ENCODE measurements at places on chromosomes 2 and 18. TPM values are rescaled to one million over a fixed set of nuclear protein-coding genes. Genes with fewer than 3 reads are reported as not detected.

DNA sequence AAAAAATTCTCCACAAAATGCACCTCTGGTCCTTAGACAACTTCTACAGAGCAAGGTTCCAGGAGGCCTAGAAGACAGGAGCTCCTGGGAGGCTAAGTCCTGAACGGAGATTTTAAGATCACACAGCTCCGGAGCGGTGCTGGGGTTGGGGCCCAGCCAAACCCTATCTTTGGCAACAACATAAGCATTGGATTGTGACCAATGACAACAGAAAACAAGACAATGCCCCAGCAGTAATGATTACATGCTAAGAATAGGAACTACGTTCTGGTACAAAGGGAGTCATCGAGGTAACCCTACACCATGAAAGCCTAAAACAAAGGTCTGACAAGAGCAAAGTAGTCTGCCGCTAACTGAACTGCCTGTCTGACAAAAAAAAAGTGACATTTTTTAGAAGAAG is 171.2 kb downstream of the CMPK2 start:
- DNase-seq = no peak

The DHRS9 gene
- 0.82 TPM for total RNA-seq

DNA sequence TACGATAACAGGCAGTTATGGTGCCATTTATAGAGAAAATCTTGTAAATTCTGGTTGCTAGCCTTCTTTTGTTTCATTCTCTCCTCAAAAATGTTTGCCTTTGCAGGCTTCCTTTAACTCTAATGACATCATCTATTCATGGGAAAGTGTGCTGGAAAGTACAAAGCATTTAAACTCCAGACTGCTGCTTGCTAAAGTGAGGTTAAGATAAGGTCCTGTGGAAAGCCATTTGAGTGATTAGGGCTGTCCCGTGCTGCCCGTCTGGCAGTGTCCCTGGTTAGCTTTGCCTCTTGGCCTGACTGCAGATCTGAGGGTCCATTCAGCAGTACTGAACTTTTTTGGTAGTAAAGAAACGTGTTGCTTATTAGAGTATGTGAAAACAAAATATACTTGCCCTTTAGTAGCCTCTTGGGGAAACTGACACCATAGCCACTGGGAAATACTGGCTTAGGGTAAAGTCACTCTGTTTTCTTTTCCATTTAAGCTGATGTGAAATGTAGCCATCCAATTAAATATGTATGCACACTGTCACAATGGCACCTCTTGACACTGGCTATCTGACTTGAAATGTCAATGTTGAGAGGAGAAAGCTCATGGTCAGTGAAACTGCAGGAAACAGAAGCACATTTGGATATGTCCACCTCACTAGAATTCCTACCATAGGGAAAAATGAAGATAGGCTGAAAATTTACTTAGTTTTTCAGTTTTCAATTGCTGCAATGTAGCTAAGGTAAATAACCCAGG is 321.5 kb downstream of the SLC8A1 start:
- DNase-seq = no peak

DNA sequence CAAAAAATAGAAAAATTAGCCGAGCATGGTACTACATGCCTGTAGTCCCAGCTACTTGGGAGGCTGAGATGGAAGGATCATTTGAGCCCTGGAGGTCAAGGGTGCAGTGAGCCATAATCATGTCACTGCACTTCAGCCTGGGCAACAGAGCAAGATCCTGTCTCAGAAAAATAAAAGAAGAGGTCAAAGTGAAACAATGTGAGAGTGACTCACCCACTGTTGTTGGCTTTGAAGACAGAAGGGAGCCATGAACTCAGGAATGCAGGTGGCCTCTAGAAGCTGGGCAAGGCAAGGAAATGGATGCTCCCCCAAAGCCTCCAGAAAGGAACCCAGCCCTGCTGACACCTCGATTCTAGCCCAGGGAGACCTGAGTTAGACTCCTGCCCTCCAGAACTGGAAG is 3.7 kb upstream of the TMEM214 start:
- no peak for DNase-seq

DNA sequence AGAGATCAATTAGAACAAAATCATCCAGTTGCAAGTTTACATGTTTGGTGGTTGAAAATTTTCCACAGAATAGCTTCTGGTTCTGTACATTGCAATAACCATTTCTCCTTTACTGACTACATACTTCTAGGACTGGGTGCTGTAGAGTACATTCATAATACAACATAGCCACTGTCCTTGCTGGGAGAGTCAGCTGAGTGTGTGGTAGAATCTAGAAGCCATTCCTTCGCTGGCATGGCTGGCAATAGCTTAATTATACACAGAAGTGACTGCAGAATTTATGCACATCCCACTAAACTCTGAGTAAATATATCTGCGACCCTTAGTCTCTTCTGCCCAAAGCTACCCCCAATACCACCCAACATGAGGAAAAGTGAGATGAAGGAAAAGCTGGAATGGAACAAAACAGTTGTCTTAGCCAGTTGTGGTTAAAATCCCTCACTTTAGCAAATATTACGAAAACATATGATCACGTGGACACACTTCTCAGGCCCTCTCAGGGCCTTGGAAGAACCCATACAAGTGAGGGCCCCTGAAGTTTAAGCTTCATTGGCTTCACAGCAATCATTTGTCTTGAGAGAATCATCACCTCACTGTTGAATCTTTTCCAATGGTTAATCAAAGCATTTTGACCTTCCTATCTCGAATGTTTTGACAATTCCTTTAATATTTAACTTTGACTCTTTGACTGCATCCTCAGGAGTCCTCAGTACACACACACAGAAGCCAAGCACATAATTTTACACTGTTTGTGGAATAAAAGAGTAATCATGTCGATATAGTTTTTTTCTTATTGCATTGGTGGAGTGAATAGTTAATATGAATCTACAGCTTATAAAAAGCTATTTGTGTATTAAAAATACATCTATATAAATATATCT is 225.1 kb downstream of the ZNF385B start:
- DNase-seq = no peak

DNA sequence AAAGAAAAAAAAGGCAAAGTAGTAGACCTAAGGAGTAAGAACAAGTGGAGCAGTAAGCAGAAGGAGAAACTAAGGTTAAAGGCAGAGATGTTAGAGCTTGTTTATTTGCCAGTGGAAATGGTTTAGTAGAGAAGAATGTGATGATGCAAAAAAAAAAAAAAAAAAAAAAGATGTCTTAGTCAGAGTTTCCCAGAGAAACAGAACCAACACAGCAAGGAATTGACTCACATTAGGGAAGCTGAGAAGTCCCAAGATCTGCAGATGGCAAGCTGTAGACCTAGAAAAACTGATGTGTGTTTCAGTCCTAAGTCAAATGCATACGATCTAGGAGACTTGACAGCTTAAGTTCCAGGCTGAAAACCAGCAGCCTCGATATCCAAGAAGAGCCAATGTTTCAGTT is 1548.8 kb upstream of the LRRTM1 start:
- DNase-seq = no peak

The ICOS gene
- total RNA-seq = not detected

The TIMM21 gene
- total RNA-seq = 36.3 TPM
